ENCODE measurements at places on chromosomes 7 and 10.

GRCh38 chr7:25891591-25891990 is 260.4 kb upstream of the NFE2L3 start:
- DNase-seq: no peak

DNA sequence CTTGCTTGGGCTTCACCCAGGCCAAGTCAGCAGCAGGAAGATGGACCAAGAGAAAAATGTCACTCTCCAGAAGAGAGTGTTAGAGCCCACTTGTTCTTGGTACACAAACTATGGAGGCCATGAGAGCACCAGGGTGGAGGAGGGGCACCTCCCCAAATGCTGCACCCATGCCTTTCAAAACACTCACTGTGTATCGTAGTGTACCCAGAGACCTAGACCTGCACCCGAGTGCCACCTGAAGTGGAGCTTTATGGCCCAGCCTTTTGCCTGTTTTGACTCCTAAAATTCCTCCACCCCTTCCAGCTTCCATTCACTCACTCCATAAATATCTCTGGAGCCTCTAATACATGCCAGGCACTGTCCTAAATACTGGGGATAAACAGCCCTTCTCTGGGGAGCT is 5.0 kb downstream of the SFTPD start:
- no peak for DNase-seq

DNA sequence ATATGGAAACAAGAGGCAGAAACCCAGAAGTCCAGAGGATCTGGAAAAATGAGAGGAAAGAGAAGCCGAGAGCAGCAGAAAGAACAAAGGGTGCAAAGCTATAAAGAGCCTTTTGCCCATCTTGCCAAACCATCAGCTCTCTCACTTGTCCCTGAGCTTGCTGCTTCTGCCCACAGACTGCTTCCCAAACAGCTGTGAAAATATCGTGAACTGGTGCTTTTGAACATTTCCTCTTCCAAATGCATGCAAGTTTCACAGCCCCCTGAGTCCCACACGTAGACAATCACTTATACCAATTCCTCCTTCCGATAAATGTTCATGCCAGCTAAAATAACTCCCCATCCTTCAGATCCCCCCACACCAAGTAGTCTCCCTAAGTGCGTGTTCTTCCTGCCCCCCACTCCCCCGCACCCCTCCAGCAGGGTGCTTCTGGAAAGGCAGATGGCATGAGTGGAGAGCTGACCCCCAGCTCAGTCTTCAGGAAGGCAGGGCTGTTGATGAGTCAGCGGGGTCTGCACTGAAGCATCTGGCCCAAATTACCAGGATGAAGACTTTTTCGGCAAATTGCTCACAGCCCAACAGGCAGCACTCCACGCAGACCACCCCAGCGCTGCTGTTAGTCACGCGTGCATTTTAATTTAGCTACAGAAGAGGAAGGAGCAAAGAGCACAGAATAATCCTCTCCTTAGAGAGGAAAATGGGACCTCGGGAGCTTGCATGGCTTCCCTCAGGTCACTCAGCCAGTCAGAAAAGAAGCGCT is 76.1 kb upstream of the KCNMA1 start:
- no peak for DNase-seq

- no peak for DNase-seq
Measured at GRCh38 chr10:112115781-112116385, 67.7 kb downstream of the GPAM start.

DNA sequence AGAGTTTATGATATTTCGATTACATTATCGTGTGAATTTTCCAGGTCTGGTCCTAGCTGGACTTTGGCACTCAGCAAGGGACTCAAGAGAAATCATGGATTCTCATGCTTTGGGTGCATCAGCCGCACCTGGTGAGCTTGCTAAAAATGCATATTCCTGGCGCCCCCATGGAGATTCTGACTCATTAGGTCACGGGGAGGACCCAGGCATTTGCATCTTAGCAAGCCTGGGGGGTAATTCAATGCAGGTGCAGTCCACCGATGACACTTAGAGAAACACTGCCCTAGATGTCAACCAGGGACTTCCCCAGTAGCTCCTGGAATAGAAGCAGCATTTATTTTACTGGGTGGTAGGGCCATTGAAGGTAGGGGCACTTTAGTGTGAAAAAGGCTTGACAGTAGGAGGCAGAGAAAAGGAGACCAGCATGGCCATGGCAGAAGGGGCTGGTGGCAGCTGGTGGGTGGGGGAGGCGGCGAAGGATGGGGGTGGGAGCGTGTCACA is 29.9 kb upstream of the PDCD4 start:
- no peak for DNase-seq

DNA sequence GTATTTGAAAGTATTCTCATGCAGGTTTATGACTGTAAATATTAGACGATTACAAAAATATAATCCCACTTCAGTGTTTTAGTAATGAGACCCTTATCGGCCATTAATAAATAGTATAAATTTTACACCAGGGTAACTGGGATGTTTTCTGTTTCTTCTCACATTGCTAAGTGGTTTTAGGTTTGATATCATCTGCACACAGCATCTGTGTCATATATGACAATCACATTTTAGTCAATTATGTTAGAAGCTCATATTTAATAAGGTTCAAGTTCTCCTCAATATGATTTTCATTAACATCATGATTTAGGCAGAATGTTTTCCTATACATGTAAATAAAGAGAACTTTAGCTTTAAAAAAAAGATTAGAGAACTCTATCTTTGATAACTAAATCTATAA is 66.8 kb downstream of the ATAD1 start:
- no peak for DNase-seq

DNA sequence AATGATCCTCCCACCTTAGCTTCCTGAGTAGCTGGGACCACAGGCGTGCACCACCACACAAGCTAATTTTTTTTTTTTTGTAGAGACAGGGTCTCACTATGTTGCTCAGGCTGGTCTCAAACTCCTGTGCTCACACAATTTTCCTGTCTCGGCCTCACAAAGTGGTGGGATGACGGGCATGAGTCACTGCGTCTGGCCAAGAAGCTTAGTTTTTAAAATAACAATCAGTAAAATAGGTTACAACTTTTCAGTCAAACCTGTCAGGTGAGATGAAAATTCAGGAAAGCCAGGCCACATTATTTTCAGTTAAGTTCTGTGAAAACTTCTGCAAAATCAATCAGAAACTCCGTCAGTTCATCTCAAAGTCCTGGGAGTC is 55.4 kb downstream of the FAM241B start:
- no peak for DNase-seq

- DNase-seq: no peak
Measured at GRCh38 chr10:116150606-116151005, 122.4 kb downstream of the GFRA1 start.

GRCh38 chr7:152894295-152895170 is 135.0 kb downstream of the ACTR3B start:
- no peak for DNase-seq

- no peak for DNase-seq
Measured at GRCh38 chr10:27506280-27506679, 2.2 kb downstream of the RAB18 start.

- no peak for DNase-seq
Measured at GRCh38 chr7:39606352-39606751, 17.0 kb upstream of the RALA start.

GRCh38 chr10:124249196-124249595 is 155.8 kb upstream of the CHST15 start:
- DNase-seq: no peak

GRCh38 chr7:104089612-104090011 is 100.2 kb upstream of the RELN start:
- DNase-seq: no peak

DNA sequence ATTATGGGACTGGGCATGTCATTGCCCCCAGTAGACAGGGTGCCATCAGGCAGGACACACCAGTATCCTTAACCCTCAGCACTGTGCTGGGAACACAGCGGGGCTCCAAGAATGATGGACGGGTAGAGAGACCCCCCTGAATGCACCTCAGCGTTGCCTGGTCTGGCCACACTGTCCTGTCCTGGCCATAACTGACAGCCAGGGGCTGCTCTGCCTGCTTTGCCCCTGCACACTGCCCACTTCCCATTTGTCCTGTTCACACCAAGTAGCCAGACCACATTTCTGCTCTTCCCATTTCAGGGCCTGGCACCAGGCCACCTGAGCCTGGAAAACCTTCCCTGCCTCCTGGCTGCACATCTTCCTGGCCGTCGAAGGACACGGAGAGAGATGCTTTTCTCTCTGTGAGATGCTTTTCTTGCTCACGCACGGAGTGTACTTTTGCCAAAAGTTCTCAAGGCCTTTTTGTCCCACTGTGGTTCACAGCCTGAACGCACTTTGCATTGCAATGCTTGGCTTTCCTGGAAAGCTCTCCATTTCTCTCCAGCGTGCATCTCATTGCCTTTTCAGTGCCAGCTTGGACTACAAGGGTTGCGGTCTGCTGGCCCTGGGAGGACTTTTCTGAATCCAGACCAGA is 131.0 kb upstream of the EEPD1 start:
- no peak for DNase-seq
